ENCODE measurements at places on chromosomes 1 and 21.

- DNase-seq, result no peak
Observed at GRCh38 chr1:30609336-30609998, 113.9 kb downstream of the MATN1 start.

DNA sequence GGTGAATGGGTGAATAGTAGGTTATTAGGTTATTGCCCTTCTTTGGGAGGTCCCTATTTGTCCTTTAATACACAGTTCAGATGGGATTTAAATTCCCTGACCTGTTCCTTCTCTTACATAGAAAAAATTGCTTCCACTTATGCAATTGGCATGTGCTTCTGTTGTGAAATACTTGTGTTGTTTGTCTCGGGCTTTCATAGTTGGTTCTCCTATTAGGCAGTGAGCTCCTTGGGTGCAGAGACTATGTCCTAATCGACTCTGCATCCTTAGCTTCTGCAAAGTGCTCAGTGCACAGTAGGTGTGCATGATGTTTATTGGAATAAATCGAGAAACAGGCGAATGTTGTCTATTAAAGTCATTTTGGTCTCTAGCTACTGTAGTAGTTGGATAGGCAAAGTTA, 1.3 kb upstream of the PDE4B start:
- DNase-seq, result no peak

DNA sequence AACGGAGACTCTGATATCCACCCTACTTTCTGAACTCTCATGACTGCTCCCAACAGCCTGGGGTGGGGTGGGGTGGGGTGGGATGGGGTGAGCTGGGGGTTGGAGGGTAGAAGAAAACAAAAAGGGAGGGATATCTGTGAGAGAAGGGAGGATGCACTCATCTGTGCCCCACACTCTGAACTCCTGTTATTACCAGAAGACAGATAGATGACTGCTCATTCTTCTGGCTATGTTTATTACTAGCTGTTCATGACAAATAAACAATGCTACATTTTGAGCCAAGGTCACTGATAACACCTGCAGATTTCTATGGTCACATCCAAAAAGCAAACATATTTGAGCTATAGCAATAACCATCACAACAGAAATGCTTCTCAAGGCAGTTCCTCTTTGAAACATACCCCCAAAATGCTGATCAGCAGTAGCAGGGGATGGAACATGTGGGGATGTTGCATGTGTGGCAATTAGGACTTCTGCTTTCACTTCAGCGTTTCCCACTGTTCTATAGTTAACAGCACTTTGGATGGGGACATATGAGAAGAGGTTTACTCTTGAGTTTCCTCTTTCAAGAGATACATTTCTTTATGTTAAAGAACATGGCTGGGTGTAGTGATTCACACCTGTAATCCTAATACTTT, 43.3 kb downstream of the GPR3 start:
- no peak for DNase-seq

GRCh38 chr1:164659621-164660411, 100.8 kb downstream of the PBX1 start:
- DNase-seq, result no peak

DNA sequence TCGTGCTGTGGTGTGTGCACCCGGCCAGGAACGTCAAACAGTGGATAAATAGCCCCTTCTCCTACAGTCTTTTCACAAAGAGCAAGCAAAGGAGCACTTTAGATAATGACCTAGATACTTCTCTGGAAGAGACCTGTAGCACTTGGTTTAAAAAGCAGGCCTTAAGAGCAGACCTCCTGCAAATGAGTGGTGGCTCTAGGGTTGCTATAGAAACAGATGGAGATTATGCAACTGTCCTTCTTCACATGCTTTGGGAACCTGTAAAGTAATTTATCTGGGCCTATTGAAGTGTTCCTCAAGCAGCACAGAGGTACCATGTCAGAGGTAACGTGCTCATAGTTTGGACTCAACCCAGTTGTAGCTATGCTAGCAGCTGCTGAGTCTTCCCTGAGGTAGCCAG, 208.2 kb upstream of the KIAA0040 start:
- no peak for DNase-seq

All from NCI-H1436 (cell line).